ENCODE measurements at places on chromosomes 3 and 15.

DNA sequence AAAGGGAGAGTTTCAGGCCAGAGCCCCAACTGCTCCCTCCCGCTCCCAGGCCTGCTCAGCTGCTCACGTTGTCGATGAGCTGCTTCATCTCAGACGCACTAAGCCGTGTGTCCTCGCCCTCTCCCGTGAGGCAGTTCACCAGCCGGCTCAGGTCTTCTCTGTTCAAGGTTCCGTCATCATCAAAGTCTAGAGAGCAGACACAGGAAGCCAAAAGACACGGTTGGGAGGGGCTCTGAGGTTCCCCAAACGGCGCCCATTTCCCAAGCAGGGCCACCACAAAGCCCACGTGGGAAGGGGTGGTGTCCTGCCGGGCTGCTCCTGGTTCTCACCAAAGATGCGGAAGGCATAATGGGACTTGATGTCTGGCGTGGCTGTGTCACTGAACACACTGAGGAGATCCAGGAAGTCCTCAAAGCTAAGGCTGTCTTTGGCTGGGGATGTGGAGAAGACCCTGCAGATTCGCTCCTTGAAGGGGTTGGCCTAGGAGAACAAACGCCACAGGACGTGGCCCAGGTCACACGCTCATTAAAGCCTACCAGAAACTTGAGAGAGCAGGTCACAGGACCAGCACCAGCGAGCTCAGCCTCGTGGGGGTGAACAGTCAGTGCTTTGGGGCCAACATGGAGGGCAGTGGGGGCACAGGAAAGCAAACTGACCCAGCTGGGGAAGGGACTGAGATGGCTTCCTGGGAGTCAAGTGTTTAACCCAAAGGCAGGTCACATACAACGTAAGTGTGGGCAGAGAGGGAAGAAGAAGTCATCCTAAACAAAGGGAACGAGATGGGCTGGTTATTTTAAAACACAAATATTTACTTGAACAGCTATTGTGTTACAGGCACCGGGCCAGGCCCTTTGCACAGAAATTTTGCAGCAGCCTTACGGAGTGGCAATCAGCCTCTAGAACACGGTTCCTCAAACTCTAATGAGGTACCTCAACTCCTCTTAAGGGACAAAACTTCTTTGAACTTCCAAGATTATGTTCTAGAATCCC, 2.4 kb downstream of the CIB1 start:
- DNase-seq: peak; percentile 41

DNA sequence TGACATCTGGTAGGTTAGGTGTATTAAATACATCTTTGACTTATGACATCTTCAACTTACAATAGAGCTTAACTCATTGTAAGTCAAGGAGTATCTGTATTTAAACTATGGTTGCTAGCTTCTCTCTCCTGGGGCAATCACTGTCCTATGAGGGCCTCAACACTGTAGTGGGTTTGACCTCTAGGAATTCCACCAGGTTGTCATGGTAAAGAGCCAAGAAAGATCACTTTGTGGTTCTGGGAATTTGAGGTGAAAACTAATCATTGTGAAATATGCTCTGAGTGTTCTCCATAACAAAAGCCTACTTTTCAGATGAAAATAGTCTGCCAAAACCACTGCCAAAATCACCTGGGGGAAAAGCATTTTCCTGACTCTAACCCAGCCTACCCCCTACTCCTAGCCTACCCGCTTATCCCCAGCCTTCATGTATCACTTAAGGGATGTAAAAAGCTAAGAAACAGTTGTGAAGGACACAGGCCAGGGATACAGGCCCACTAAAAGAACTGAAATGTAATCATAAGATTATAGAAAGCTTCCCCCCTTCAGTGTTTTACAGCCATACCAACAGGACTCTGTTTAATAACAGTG, 723.8 kb downstream of the MECOM start:
- no peak for DNase-seq

- no peak for DNase-seq
These were observed 24.8 kb upstream of the SHISA5 start for GRCh38 chr3:48528754-48529153.

DNA sequence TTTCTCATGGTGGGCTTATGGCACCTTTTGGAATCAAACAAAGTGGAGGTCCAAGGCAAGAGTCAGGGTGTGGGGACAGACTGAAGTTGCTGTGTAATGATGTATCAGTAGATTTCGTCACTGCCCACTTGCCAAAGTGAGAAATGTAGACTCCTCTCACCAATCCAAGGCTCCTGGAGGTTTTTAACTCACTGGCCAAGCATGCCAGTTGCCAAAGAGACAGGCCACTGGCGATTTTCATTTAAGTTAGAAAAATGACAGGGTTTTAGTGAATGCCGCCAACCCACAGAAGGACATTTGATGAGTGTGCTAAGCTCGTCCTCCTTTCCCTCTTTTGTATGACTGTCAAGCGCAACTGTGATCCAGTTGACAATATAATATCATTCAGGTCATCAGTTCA, 209.2 kb downstream of the FEZF2 start:
- no peak for DNase-seq

GRCh38 chr15:94272251-94272898, 41.0 kb downstream of the MCTP2 start:
- no peak for DNase-seq

DNA sequence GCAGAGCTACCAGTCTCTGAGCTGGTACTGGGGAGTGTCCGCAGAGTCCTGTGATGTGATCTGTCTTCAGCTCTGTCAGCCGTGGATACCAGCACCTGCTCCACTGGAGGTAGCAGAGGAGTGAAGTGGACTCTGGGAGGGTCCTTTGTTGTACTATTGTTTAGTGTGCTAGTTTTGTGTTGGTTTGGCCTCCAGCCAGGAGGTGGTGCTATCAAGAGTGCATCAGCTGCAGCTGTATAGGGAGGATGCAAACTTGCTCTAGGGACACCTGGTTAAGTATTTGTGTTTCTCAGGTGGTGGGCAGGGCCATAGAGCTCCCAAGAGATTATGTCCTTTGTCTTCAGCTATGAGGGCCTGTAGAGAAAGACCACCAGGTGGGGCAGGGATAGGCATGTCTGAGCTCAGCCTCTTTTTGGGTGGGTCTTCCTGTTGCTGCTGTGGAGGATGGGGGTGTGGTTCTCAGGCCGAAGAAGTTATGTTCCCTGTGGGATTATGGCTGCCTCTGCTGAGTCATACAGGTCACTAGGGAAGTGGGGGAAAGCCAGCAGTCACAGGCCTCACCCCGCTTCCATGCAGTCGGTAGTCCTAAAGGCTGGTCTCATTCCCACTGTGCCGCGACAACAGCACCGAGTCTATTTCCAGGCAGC, 443.2 kb upstream of the TBL1XR1 start:
- DNase-seq: peak; percentile 90

- DNase-seq: no peak
These were observed 50.4 kb downstream of the GLB1 start for GRCh38 chr3:33046521-33046920.

- no peak for DNase-seq
These were observed 34.1 kb upstream of the KLF13 start for GRCh38 chr15:31292391-31293015.

DNA sequence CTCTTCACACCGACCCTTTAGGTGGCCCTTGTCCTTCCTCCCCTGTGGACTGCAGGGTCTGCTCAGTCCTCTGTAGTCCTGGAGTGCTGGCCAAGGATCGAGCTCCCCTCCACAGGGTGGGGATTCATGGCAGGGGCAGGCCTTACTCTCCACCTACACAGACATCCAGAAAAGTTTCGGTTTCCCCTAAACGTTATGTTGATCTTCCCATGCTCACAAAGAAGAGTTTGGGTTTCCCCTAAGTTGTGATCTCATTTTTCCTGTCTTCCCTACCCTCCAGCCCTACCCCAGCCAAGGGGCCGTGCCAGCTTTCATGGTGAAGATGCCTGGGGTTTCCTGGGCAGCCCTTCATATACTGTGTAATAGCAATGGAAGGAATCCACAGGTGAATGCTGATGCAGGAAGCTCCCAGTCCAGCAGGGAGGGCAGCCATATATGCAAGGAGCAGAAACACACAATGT, 10.3 kb downstream of the STOML1 start:
- DNase-seq: no peak

DNA sequence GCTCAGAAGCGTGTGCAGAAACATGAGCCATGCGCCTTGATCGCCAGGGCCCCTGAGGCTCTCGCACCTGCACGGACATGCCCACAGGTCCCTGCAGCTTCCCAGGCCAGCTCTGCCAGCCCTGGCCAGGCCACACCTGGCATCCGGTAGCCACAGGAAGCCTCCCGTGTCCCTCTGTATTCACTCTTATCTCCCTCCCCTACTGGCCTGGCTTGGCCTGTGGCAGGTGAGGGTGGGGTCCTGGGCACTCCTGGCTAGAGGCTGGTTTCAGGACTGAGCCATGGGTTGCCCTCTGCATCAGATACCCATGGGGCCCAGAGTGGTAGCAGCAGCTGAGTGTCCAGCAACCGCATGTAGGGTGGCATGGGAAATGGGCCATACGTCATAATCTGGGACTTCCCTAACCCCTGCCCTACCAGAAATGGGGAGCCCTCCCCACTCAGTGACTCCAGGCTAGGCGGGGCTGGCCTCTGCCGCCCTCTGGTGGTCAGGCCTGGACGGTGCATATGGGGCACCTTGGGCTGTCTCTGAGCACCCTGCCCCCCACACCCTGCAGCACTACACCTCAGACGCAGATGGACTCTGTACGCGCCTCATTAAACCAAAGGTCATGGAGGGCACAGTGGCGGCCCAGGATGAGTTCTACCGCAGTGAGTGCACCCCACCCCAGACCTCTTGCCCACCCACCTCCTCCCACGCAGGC, 12.6 kb upstream of the LMAN1L start:
- peak; percentile 81 for DNase-seq

DNA sequence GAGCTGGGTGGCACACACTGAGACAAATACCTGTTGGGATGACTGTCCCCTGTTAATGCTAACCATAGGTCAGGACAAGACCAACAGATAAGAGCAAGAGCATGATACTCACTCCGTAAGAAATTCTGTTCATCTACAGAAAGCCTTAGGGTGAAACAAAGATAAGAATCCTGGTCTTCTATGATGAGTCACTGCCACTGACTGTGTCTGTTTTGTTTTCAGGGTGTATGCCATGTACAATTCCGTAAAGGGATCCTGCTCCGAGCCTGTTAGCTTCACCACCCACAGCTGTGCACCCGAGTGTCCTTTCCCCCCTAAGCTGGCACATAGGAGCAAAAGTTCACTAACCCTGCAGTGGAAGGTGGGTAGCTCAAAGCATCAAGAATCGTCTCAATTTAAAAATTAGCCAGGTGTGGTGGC, 141.1 kb downstream of the GHSR start:
- DNase-seq: no peak

GRCh38 chr15:60620708-60621107, 141.8 kb upstream of the ICE2 start:
- DNase-seq: no peak

- DNase-seq: no peak
These were observed 14.4 kb downstream of the RARB start for GRCh38 chr3:25442486-25442885.

DNA sequence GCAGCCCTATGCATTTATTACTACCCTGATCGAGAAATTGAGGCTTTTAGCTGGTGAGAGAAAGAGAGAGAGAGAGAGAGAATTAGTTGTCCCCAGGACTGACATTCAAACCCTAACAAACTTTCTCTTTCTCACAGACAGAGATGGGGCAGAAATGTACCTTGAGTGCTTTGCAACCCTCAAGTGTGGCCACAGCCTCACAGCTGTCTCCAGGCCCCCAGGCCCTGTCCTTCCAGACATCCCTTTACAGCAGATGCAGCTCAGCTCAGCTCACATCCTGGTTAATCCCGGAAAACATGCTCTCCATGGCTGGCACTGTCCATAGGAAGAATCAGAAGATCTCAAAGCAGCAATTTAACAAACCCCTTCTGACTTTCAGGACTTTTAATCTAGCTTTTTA, 67.6 kb downstream of the DCLK3 start:
- DNase-seq: no peak

DNA sequence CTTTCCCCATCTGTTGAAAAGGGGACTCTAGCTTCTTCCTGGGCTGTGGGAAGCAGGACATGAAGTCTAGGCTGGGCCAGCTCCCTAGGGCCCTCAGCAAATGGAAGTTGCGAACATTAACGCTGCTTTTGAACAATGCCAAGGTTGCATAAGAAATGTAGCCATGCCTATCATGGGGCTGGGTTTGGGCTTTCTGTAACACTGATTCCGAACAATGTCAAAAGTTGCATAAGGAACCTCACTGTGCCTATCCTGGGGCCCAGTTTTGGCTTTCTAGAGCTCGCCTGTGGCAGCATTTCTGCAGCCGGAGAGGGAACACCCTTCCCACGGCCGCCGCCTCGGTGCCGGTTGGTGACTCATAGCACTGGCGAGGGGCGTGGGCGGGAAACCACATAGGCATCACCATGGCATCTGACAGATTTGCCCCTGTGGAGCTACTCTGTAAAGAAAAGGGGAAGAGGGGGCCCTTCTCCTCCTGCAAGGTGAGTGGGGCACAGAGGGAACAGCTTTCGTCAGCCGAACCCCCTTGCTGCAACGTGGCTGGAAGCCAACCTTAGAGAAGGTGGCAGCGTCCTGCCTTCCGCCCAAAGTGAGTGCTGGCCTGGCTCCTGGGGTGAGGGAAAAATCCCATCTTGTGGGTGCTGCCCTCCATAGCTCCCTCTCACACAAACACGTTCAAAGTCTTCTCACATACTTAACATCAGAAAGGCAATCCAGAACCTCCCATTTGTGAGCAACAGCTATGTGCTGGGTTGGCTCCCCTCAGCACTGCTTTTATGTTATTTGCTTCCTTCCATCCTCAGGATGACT, 46.6 kb upstream of the ATP2B2 start:
- no peak for DNase-seq

- no peak for DNase-seq
These were observed 283.3 kb downstream of the FEZF2 start for GRCh38 chr3:62090066-62090465.

- peak; percentile 93 for DNase-seq
These were observed 86.8 kb downstream of the LSM3 start for GRCh38 chr3:14265246-14265962.

GRCh38 chr3:184354121-184354728, 7.2 kb downstream of the CLCN2 start:
- peak; percentile 53 for DNase-seq

DNA sequence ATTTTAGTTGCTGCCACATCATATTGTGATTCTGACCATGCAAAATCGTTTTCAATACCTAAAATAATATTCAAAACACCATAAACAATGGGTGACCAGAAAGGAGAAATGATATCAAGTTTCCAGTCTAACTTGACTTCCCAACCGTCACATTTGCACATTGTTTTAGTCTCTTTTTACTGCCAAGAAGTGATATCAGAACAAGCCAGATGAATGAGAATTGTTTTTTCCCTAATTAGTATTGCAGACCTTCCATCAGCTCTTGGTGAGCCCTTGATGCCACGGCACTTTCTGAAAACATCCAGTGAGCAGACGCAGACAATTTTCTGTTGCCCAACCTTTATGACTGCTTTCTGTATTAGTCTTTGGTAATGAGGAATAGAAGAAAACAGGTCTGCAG, 62.5 kb downstream of the SPATA16 start:
- no peak for DNase-seq
